Pericardium fibroblast (primary cell): ENCODE measurements at places on chromosomes 5 and 9. TPM values are rescaled to one million over a fixed set of nuclear protein-coding genes. Genes with fewer than 3 reads are reported as not detected.

SPATA9 gene
- total RNA-seq, result 0.82 TPM in 1 of 2 replicates, not detected in the other

C5orf22 gene
- 13.1 and 17.7 TPM in 2 replicates for total RNA-seq

PTBP3 gene
- total RNA-seq, result 33.6 and 38.3 TPM in 2 replicates

PRRT1B gene
- total RNA-seq, result not detected in 2 replicates

SAPCD2 gene
- 0.34 and 0.70 TPM in 2 replicates for total RNA-seq

CDH12 gene
- total RNA-seq, result not detected in 2 replicates

GDF9 gene
- total RNA-seq, result under 0.01 TPM in 2 replicates

GPR150 gene
- 0.26 and 0.58 TPM in 2 replicates for total RNA-seq

PSMB7 gene
- total RNA-seq, result 137 and 189 TPM in 2 replicates

CXCL14 gene
- 0.58 TPM in 1 of 2 replicates, not detected in the other for total RNA-seq

WNT8A gene
- not detected in 2 replicates for total RNA-seq

PPIC gene
- total RNA-seq, result 41.5 and 89.0 TPM in 2 replicates

EFNA5 gene
- 5.8 and 9.4 TPM in 2 replicates for total RNA-seq

SPATA6L gene
- 1.0 TPM in 1 of 2 replicates, not detected in the other for total RNA-seq

AMBP gene
- total RNA-seq, result 1.5 TPM in 1 of 2 replicates, not detected in the other

THBS4 gene
- total RNA-seq, result 1.1 and 2.6 TPM in 2 replicates

ADAMTS16 gene
- total RNA-seq, result not detected in 2 replicates

IFNA21 gene
- not detected in 2 replicates for total RNA-seq

MORN5 gene
- total RNA-seq, result not detected in 2 replicates
